ENCODE measurements at places on chromosomes 12 and 14.

GRCh38 chr12:121033625-121034349, 5.3 kb downstream of the OASL start:
- no peak for DNase-seq

DNA sequence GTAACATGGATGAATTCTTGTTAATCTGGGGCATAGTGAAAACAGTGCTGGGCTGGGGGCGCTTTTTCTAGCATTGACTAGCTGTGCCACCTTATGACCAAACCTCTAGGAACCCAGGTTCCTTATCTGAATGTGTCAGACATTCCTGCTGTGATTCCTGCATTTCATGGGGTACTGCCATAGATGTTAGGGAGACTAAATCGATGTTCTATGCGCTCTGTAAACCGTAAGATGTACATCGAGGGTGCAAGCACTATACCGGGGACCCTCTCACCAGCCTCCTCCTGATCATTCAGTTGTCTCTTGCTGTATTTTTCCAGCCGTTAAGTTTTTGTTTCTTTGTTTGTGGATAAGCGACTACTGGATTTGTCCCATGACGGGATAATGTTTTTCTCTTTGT, 170.9 kb upstream of the PARP11 start:
- DNase-seq, result no peak

GRCh38 chr14:33510991-33511390, 439.9 kb downstream of the EGLN3 start:
- no peak for DNase-seq

GRCh38 chr12:122087431-122088178, 9.0 kb downstream of the MLXIP start:
- no peak for DNase-seq

GRCh38 chr12:105342464-105342863, 12.0 kb downstream of the C12orf75 start:
- DNase-seq, result no peak

GRCh38 chr14:55425091-55425490, 13.5 kb upstream of the ATG14 start:
- no peak for DNase-seq

DNA sequence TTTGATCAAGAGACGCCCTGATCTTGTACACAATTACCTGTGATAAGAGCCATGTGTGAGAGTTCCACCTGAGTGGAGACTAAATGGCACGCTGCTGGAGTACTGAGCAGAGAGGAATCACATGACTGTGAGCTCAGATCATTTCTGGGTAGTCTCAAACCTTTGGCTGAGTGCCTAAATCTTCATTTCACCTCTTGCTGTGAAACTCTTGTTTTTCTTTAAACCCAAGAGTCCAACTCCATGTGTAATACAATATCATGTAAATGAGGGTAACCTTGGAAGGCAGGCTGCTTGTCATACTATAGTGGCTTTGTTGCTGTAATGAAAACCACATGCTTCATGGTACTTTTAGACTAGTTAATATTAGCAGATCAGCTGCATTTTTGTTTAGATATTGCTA, 156.9 kb downstream of the CAND1 start:
- no peak for DNase-seq

- DNase-seq, result no peak
These were observed 980.5 kb downstream of the FLRT2 start for GRCh38 chr14:86510491-86510890.

DNA sequence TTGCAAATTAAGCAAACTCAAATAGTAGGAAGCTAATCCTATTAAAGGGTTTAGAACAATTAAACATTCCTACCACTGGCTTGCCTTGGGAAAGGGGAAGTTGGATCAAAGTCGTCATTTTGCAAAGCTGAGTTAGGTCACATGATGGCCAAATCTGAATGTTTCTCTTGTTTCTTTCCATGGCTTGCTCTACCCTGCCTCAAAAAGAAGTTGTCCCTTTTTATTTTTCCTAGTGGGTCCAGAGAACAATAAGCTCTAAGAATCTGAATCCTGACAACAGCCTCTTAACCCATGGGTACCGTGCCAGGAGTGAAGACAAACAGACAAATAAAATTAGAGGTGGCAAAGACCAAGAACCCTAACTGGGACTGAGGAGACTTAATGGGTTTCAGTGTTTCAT, 26.2 kb upstream of the NPFF start:
- DNase-seq, result no peak

- DNase-seq, result no peak
These were observed 44.2 kb downstream of the SOCS2 start for GRCh38 chr12:93616584-93617101.

- no peak for DNase-seq
These were observed 27.2 kb downstream of the FBRSL1 start for GRCh38 chr12:132517013-132517739.

DNA sequence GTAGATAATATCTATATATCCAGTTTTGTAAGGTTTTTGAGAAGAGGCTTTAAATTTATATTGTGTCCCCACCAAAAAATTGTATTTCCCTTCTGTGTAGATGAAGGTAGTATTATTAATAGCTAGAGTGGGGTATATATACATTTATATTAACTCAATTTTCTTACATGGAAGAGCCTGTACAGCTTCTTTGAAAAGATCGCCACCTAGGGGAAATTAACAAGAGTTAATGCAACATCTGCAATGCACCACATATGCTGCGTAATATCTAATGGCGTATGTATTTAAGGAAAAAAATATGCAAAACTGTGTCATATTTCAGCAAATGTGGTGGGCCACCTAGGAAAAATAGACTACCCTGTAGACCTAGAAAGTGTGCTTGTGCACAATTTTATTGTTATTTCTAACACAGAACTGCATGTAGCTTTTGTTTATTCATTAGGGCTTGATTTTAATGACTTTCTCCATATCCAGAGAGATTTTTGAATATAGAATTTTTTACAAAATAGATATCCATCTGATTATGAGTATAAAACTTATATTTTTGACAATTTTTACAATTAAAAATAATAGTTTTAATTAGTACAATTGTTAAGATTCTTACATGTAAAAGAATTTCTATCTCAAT, 14.0 kb downstream of the CCER1 start:
- no peak for DNase-seq
